Stimulated activated CD8-positive, alpha-beta memory T cell treated with anti-CD3 and anti-CD28 coated beads, Interleukin-7, amount 100 ng/mL, for 4 hours (primary cell): ENCODE measurements at places on chromosomes 1 and 21.

DNA sequence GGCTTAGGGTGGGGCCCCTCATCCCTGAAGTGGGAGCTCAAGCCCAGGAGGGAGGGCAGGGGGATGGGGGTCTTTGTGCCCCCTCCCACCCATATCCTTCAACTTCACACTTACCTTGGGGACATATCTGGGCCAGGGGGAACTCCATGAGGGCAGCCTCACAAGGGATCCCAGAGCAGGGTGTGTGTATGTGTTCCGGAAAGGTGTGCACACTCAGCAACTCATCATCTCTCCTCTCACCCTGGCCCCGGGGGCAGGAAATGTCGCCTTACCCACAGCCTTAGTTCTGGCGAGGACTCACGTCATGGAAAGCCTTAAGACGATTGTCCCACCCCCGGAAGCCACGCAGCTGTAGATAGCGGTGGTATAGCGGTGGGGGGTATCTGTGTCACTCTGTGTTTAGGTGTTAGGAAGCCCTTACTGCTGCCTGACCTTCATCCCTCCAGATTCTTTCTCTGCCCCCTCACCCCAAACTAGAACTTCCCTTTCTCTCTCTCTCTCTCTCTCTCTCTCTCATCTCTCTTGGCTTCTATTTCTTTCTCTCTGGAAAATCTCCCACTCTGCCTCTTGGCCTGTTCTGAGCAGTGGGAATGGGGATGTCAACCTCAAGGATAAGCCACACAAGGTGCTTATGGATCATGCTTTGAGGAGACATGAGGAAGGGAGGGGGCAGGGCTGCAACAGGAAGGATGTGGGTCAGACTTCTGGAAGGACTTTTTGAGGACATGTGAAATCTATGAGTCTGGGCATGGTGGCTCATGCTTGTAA lies at the start of gene SH2D2A:
Gene SH2D2A, minus strand, starts transcription at position 288 of the 768 bp plus-strand sequence. Its CDS starts 140 bp downstream, at position 148.
- DNase-seq = peak; percentile 97

DNA sequence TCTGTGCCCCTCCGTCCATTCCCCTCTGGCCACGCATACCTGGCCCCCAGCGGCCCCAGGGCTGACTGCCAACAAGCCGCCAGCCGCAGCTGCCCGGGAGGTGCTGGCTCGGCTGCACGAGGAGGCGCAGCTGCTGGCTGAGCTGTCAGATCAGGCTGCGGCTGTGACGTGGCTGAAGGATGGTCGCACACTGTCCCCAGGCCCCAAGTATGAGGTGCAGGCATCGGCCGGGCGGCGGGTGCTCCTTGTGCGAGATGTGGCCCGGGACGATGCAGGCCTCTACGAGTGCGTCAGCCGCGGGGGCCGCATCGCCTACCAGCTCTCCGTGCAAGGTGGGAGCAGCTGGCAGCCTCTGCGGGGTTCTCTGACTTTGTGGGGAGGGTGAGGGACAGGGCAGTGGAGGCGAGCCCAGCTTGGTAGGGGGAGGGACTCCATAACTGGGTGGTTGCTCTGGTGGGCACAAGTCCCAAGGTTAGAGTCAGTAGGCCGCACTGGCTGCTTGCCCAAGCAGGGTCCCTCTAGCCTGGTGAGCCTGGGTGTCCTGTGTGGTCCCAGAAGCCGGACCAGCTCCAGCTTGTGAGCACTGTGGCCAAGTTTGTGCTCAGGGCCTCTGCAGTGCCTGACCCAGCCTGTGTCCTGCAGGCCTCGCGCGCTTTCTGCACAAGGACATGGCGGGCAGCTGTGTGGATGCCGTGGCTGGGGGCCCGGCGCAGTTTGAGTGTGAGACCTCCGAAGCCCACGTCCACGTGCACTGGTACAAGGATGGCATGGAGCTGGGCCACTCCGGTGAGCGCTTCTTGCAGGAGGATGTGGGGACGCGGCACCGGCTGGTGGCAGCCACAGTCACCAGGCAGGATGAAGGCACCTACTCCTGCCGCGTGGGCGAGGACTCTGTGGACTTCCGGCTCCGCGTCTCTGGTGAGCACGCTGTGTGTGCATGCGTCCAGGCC lies 8.8 kb downstream of the OBSCN start:
- no peak for DNase-seq

GRCh38 chr1:47411436-47411835 lies 4.6 kb upstream of the FOXE3 start:
- DNase-seq = no peak

DNA sequence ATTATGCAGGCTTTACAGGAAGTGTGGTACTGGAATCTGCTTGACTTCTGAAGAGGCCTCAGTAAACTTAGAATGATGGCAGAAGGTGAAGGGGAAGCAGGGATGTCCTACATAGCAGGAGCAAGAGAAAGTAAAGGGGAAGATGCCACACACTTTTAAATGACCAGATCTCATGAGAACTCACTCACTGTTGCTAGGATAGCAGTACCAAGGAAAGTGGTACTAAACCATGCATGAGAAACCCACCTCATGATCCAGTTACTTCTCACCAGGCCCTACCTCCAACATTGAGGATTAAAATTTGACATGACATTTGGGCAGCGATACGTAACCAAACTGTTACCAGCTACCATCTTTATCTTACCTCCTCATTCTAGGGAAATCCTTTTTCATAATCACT lies 9.6 kb downstream of the DHX9 start:
- no peak for DNase-seq

- DNase-seq = no peak
Observed at GRCh38 chr1:194931166-194931565, 1677.1 kb downstream of the KCNT2 start.
